ENCODE measurements at places on chromosomes 2 and 18. TPM values are rescaled to one million over a fixed set of nuclear protein-coding genes. Genes with fewer than 3 reads are reported as not detected.
A peak's percentile ranks its signal among the peaks of the same experiment; 100 is the strongest.

- DNase-seq: no peak
- H3K27ac ChIP-seq: no peak overlapping the region
- no peaks in the 10 kb centered on the region for H3K4me1 ChIP-seq
- H3K4me3 ChIP-seq: no peak overlapping the region
- no peaks in the 10 kb centered on the region for H3K27me3 ChIP-seq
Observed at GRCh38 chr2:3959372-3959771, 256.0 kb downstream of the DCDC2C start.

Gene NEU4
- 3.0 TPM for total RNA-seq

DNA sequence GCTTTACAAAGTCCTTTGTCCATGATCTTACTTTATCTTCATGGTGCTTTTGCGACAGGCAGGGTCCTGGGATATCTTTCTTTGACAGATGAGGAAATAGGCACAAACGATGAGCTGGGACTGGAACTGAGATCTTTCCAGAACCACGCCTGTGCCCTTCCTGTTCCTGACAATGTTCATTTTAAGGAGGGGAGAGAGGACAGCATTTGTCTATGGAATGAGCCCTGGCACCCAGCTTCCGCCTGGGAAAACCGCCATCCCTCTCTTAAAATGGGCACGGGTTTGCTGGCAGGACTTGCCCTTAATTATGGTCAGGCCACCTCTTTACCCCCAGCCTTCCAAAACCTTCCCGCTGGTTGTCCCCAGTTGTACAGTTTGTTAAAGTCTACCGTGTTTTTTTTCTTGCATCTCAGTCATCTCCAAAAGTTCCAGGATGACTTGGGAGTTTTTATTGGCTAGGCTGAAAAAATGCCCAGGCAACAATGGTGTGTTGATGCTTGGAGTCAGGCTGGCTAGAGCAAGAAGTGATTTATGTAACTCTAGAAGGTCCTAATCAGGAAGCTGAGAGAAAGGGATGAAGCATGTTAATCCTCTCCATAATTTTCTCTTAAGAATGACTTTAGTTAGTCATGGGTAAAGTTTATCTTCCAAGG, 264.9 kb upstream of the EPAS1 start:
- no peaks in the 10 kb centered on the region for H3K36me3 ChIP-seq
- DNase-seq: no peak
- no peak overlapping the region for H3K4me3 ChIP-seq

Gene DTNB
- 7.8 TPM for total RNA-seq

DNA sequence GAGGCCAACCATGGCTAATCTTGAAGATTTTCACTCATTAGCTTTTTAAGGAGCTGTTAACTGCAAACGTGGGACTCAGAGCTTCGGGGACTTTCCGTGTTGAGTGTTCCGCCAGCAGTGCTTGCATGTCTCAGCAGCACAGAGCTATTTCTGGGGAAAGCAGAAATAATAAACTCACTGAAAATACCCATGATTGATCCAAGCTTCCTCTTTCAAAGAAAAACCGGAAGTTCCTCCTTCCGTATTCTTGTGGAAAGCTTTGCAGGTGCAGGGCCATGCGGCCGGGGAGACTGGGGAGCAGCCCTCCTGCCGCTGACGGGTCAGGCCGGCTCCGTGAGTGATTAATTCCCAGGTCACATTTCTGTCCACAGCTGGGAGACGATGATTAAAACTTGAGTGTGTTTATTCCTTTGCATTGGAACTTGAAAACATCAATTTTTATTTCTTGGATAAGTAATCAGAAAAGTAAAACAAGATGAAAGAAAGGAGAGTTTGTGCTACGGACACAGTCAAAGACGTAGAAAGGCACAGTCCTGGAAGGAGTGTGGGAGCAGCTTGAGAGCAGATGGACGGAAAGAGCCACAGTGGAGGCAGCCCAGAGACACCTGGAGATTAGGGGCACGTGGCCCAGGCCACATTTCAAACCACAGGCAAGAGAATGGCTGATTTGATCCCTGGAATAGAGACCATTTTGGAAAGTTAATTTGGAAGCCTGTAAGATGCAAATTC, 54.2 kb upstream of the CTDP1 start:
- peaks cover 8% of the 10 kb centered on the region for H3K27me3 ChIP-seq
- H3K27ac ChIP-seq: no peak overlapping the region
- H3K4me1 ChIP-seq: no peaks in the 10 kb centered on the region
- DNase-seq: no peak
- H3K4me3 ChIP-seq: no peak overlapping the region

DNA sequence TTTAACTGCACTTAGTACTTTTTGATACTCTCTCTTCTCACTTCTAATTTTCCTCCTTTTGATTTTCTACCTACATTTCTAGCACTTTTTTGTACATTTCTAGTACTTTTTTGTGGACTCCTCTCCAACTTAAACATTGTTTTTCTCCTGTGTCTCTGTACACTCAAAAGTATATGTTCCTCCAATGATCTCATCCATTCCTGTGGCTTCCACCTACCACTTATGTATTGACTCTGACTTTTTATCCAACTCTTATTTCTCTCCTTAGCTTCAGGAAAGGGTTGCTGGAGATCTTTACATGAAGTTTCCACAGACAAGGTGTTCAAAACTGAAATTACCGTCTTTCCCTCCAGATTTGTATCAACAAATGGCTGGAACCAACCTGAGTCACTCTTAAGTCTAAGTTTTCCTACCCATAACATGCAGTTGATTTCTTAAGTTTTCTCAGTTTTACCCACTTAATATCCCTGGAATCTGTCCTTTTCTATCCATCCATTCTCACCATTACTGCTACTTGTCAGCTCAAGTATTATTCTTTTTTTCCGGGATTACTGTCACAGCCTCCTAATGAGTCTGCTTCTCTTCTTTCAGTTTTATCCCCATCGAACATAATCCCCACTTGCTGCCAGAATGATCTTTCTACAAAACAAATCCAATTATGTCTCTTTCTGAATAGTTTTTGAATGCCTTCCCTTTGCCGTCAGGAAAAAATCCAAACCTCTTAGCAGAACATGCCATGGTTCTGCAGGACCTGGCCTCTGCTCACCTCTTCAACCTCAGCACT, 22.6 kb upstream of the PELI1 start:
- no peaks in the 10 kb centered on the region for H3K27me3 ChIP-seq
- no peak overlapping the region for H3K4me3 ChIP-seq
- no peak for DNase-seq
- H3K27ac ChIP-seq: no peak overlapping the region

DNA sequence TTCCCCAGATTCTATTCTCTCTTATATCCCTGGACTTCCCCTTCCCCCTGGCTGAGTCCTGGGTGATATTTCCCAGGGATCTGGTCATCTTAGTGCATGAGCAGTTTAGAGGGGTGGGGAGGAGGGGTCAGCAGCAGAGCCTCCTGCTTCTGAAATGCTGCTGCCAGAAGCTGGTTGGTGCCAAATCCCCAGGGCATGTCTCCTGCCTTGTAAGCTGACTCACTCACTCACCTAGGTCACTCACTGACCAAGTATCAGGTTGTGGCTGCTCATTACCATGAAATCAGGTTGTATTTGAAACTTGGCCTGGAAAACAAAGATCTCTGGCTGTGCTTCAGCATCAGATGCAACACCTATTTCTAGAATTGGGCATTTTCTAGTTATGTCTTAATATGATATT, 14.3 kb downstream of the GPR39 start:
- no peaks in the 10 kb centered on the region for H3K27me3 ChIP-seq
- H3K4me3 ChIP-seq: no peak overlapping the region
- H3K36me3 ChIP-seq: no peaks in the 10 kb centered on the region
- no peaks in the 10 kb centered on the region for H3K4me1 ChIP-seq

- H3K27me3 ChIP-seq: no peaks in the 10 kb centered on the region
- peak overlapping the region; percentile 92 for H3K27ac ChIP-seq
- no peaks in the 10 kb centered on the region for H3K4me1 ChIP-seq
- peak overlapping the region; percentile 51 for H3K4me3 ChIP-seq
Observed at GRCh38 chr2:47345590-47345924, 57.4 kb upstream of the MSH2 start.

Gene SERPINB10
- 0.15 TPM for total RNA-seq

Gene TFCP2L1
- 90.3 TPM for total RNA-seq

DNA sequence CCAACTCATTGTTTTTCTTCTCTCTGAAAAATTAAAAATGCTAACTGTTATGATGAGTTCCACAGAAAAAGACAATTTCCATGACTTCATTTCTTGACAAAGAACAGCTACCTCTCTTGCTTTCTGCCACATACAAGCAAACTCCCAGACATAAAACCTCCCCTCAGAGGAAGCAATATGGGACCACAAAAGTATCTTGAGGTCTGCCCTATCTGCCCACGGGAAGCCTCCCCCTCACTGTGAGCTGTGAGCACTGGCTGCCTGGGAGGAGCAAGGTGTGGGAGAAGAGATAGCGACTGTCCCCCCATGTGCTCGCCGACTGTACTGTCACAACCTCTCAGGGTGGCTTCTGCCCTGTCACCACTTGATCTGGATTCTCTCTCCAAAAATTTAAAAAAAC, 69.7 kb upstream of the NRP2 start:
- no peaks in the 10 kb centered on the region for H3K4me1 ChIP-seq
- H3K27me3 ChIP-seq: no peaks in the 10 kb centered on the region
- no peaks in the 10 kb centered on the region for H3K36me3 ChIP-seq
- H3K4me3 ChIP-seq: no peak overlapping the region
- no peak for DNase-seq

DNA sequence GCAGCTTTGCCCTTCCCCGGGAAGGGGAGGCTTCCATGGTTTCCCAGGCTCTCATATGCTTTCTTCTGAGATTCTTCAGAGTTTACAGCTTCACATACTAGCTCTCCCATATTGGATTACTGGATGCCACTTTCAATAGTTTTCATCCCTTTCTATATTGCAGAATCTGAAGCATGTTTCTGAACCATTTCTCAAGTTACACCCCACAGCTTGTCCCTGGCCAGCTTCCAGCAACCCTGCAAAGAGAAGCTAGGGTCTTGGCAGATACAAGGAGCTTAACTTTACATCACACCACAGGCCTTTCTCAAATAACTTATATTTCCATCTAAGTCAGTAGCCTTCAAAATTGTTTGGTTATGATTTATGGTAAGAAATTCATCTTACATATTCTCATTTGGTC, 39.6 kb downstream of the LHCGR start:
- no peak overlapping the region for H3K4me3 ChIP-seq
- H3K36me3 ChIP-seq: no peaks in the 10 kb centered on the region
- no peak for DNase-seq

Gene FSIP2
- total RNA-seq: 1.6 TPM

DNA sequence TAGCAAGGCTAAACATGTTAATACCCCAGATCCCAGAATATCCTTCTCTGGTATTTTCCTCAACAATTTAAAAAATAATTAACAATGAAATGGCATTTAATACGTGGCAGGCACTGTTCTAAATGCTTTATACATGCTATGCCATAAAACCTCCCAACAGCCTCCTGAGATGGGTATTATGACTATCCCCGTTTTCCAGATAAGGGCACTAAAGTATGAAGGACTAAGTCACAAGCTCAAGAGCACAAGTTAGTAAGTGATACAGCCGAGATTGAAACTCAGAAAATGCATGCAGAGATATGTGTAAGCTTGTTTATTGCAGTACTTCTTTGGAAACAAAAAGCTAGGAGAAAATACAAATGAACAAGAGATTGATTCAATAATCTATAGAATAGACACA, 8.0 kb downstream of the ABCB11 start:
- no peaks in the 10 kb centered on the region for H3K36me3 ChIP-seq
- H3K27ac ChIP-seq: no peak overlapping the region
- no peak for DNase-seq
- no peak overlapping the region for H3K4me3 ChIP-seq

Gene MYL1
- not detected for total RNA-seq

GRCh38 chr18:10437837-10438236, 16.6 kb upstream of the APCDD1 start:
- H3K4me3 ChIP-seq: no peak overlapping the region
- no peaks in the 10 kb centered on the region for H3K4me1 ChIP-seq
- DNase-seq: no peak
- H3K27ac ChIP-seq: no peak overlapping the region
- H3K36me3 ChIP-seq: no peaks in the 10 kb centered on the region
- H3K27me3 ChIP-seq: no peaks in the 10 kb centered on the region

- no peaks in the 10 kb centered on the region for H3K27me3 ChIP-seq
- H3K4me3 ChIP-seq: no peak overlapping the region
- no peak for DNase-seq
- H3K27ac ChIP-seq: no peak overlapping the region
Observed at GRCh38 chr18:45680066-45680690, 43.8 kb upstream of the SLC14A1 start.

DNA sequence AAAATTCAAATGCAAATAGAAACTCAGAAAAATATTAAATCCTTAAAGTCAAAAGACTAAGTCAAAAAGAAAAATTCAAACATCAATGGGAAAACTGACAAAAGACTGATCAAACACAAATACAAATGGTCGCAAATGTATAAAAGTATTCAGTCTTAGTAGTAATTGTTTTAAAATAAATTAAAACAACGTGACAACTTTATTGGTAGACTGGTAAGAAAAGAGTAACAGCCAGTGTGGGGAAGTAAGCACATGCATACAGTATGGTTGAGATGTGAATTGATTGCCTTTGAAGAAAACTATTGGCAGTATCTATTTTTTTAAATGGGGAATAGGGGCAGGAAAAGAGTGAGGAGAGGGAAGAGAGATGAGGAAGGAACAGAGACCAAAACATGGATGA, 9.8 kb downstream of the TMEM131 start:
- H3K4me3 ChIP-seq: no peak overlapping the region
- H3K27ac ChIP-seq: no peak overlapping the region
- no peaks in the 10 kb centered on the region for H3K27me3 ChIP-seq
- no peaks in the 10 kb centered on the region for H3K4me1 ChIP-seq
- DNase-seq: no peak

GRCh38 chr2:36731941-36732672, 35.6 kb downstream of the VIT start:
- no peaks in the 10 kb centered on the region for H3K36me3 ChIP-seq
- H3K27ac ChIP-seq: peak overlapping the region; percentile 38
- no peaks in the 10 kb centered on the region for H3K4me1 ChIP-seq
- DNase-seq: no peak
- H3K27me3 ChIP-seq: no peaks in the 10 kb centered on the region

GRCh38 chr2:197307933-197308521, 2.6 kb downstream of the ANKRD44 start:
- no peaks in the 10 kb centered on the region for H3K36me3 ChIP-seq
- no peak overlapping the region for H3K27ac ChIP-seq
- H3K27me3 ChIP-seq: no peaks in the 10 kb centered on the region
- H3K4me1 ChIP-seq: no peaks in the 10 kb centered on the region

DNA sequence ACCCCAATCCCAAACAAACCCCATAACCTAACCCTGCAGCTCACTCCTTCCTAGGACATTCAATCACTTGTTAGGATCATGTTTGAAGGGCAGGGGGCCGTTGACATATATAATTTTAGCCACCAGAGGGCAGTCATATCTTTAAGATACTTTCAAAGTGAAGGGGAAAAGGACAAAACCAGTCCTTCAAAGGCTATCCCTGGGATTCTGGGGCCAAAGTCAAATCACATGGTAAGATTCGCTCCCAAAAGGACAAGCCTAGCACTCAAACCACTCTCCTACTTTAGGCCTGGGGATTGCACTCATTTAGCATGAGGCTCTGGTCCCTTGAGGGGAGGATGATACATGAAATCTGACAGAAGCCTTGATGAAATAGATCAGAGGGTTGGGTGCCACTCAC, 44.6 kb downstream of the HAUS1 start:
- DNase-seq: no peak
- no peaks in the 10 kb centered on the region for H3K36me3 ChIP-seq
- no peak overlapping the region for H3K27ac ChIP-seq
- no peaks in the 10 kb centered on the region for H3K27me3 ChIP-seq
- no peaks in the 10 kb centered on the region for H3K4me1 ChIP-seq
